Activated T-cell treated with anti-CD3 and anti-CD28 coated beads, Interleukin-2, amount 50 U/mL, for 4 hours (primary cell): ENCODE measurements at places on chromosomes 4 and X. TPM values are rescaled to one million over a fixed set of nuclear protein-coding genes. Genes with fewer than 3 reads are reported as not detected.

The NAP1L5 gene
- total RNA-seq, result 5.6 TPM

The NEXMIF gene
- 0.54 TPM for total RNA-seq

The FANCB gene
- 7.9 TPM for total RNA-seq

The NEK1 gene
- total RNA-seq, result 6.6 TPM

The SPP1 gene
- total RNA-seq, result 0.81 TPM
